Activated naive CD4-positive, alpha-beta T cell (primary cell): ENCODE measurements at places on chromosomes 5 and 9.

DNA sequence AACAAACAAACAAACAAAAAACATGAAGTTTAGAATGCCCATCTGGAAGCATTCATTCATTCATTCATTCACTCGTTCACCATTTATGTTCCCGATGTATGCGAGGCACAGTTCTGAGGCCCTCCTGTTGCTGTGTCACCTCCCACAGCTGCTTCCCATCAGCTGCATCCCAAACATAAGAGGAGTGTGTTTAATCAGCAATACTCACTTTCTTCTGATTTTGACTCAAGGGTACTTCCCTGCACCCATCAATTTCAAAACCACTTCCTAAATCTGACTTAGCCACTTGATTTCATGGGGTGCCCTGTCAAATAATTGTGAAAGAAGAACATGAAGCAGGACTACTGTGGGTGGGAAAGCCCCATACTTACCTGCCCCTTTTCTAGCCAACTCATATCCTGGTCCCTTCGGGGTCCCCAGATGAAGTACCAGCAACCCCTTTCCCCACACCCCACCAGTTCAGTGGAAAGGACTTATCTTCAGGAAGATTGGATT is 128.0 kb upstream of the IL12B start:
- no peak for DNase-seq

DNA sequence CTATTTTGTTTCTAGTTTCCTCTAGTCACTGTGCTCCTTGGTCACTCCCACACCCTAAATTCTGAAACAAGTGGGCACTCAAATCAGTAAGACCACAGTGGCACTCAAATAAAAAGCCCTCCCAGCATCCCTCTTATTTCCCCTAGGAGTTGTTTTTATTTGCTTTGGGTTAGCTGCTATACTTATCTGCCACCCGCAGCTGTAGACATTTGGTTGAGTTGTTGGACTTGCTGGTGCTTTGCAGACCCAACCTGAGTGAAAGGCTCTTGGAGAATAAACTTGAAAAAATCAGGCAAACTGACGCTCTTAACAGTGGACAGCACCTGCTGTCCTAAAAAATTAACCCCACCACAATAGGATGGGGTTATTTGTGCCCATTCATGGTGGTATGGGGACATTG is 203.0 kb downstream of the SPATA31A6 start:
- DNase-seq, result no peak

GRCh38 chr5:7395947-7396712 is at the start of gene ADCY2:
TSS of gene ADCY2 (plus strand) at chr5:7396138. CDS start at chr5:7396297, 159 bp downstream.
- DNase-seq, result no peak

DNA sequence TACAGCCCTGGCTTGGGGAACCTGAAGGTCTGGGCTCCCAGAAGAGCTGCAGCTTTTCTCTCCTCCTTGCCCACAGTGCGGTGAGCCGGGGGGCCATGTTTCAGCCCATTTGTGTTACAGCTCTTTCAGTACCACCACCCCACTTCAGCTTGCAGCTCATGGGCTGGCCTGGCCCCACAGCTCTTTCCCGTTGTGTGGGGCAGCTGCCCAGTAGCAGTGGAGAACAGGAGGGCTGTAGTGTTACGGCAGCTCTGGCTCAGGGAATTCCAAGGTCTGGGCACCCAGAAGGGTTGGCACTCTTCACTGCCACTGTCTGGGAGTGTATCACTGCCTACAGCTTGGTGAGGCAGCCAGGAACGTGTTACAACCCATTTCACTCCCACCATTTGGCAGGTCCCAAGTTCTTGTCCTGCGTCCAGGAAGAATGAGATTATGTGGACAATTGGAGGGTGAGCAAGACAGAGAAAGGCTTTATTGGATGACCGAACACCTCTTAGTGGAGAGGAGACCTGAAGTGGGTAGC is 390.5 kb downstream of the KDM4C start:
- DNase-seq, result no peak

DNA sequence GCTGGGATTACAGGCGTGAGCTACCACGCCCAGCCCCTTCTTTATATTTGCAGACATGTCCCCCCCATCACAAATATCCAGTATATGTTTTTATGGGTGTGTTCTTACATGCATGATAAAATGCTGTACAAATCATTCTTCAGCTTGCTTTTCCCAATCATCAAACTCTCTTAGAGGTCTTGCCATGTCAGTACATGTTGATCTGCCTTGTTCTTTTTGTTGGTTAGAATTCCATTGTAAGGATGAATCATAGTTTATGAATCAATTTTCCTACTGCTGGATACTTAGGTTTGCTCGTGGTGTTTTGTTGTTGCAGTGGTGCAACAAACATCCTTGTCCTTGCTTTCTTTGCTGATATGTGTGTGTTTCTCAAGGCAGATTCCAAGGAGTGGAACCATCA is 79.9 kb upstream of the NEURL1B start:
- no peak for DNase-seq

DNA sequence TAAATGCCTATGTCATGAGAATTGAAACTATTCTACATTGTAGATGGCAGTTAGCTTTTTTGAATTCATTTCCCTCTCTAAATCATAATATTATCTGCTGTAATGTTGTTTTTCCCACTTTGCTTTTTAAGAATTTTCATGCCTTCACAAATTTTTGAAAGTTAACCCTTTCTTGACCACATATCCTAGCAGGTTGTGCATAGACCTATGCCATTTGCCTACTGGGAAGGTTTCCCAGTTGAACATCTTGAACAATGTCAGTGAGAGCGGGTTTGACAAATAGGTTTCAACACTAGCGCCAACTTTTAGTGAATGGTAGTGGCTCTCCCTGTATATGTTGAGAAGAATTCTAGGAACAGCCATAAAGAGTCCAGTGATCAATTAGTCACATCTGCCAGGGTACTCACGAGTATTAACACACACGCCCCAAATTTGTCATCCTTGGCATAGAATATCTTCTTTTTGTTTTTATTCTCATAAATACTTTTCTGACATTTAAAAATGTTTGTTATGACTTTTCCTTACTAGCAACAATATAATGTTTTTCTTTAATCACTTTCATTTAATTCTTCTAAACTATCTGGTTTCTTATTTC is 307.6 kb downstream of the PJA2 start:
- DNase-seq, result no peak

- no peak for DNase-seq
Measured at GRCh38 chr5:174293006-174293405, 247.5 kb downstream of the NSG2 start.
